ENCODE measurements at places on chromosomes 5 and 9. TPM values are rescaled to one million over a fixed set of nuclear protein-coding genes. Genes with fewer than 3 reads are reported as not detected.

Gene MINAR2
- not detected for total RNA-seq

Gene WDR31
- 1.1 TPM for total RNA-seq

Gene COL23A1
- not detected for total RNA-seq

Gene SUSD1
- total RNA-seq = 14.5 TPM

Gene SHISAL2B
- total RNA-seq = not detected

Gene SPINK1
- 0.63 TPM for total RNA-seq

Gene OR1Q1
- total RNA-seq = not detected

Gene WNK2
- total RNA-seq = 5.8 TPM

Gene ADGRD2
- total RNA-seq = not detected

Gene SPINK13
- total RNA-seq = not detected

Gene MLANA
- total RNA-seq = not detected

Gene SH3PXD2B
- total RNA-seq = 19.8 TPM

Gene WDR70
- 9.5 TPM for total RNA-seq

Gene GFI1B
- total RNA-seq = 0.10 TPM

Gene ARL10
- 0.86 TPM for total RNA-seq

Gene CDC25C
- 9.4 TPM for total RNA-seq

Gene CTNNAL1
- total RNA-seq = 53.3 TPM

Gene SLC34A1
- total RNA-seq = not detected

Measured in A549 treated with Hydrocortisone at 1 μM for 4 hours (cell line).